T-helper 2 cell treated with Interferon-gamma antibody and Interleukin-4, amounts not matched to agents 100 ng/mL and 5 ng/mL, for 36 hours (primary cell): ENCODE measurements at places on chromosomes 11 and 22. TPM values are rescaled to one million over a fixed set of nuclear protein-coding genes. Genes with fewer than 3 reads are reported as not detected.

Gene EFCAB6
- total RNA-seq: 0.20 TPM in 1 of 2 replicates, not detected in the other

Gene SLC17A6
- total RNA-seq: not detected in 2 replicates

Gene FGF3
- total RNA-seq: not detected in 2 replicates

Gene SHISAL1
- total RNA-seq: not detected in 2 replicates

Gene OR10A2
- not detected in 2 replicates for total RNA-seq

Gene IGF2
- total RNA-seq: not detected in 2 replicates

Gene DDX17
- total RNA-seq: 423 and 434 TPM in 2 replicates

Gene ARVCF
- total RNA-seq: 0.75 and 0.84 TPM in 2 replicates

Gene APOL6
- total RNA-seq: 73.1 and 73.9 TPM in 2 replicates

Gene OR4A16
- total RNA-seq: not detected in 2 replicates

Gene DEFB108B
- not detected in 2 replicates for total RNA-seq

Gene C11orf21
- 39.5 and 40.8 TPM in 2 replicates for total RNA-seq

Gene MUC6
- total RNA-seq: not detected in 2 replicates

Gene WNT7B
- total RNA-seq: not detected in 2 replicates

Gene KDM4F
- not detected in 2 replicates for total RNA-seq

Gene MMP11
- total RNA-seq: 0.45 and 0.73 TPM in 2 replicates

Gene KRTAP5-9
- total RNA-seq: 0.18 and 0.39 TPM in 2 replicates

Gene C22orf15
- 0.32 and 0.57 TPM in 2 replicates for total RNA-seq

Gene UBE2L6
- 238 and 241 TPM in 2 replicates for total RNA-seq

Gene OSBP2
- total RNA-seq: 0.98 and 1.2 TPM in 2 replicates

Gene OR2AG2
- total RNA-seq: 0.18 and 0.25 TPM in 2 replicates

Gene DMC1
- total RNA-seq: 12.5 and 13.0 TPM in 2 replicates

Gene ANKRD42
- 1.4 and 1.9 TPM in 2 replicates for total RNA-seq
